ENCODE measurements at places on chromosomes 13 and 19.

DNA sequence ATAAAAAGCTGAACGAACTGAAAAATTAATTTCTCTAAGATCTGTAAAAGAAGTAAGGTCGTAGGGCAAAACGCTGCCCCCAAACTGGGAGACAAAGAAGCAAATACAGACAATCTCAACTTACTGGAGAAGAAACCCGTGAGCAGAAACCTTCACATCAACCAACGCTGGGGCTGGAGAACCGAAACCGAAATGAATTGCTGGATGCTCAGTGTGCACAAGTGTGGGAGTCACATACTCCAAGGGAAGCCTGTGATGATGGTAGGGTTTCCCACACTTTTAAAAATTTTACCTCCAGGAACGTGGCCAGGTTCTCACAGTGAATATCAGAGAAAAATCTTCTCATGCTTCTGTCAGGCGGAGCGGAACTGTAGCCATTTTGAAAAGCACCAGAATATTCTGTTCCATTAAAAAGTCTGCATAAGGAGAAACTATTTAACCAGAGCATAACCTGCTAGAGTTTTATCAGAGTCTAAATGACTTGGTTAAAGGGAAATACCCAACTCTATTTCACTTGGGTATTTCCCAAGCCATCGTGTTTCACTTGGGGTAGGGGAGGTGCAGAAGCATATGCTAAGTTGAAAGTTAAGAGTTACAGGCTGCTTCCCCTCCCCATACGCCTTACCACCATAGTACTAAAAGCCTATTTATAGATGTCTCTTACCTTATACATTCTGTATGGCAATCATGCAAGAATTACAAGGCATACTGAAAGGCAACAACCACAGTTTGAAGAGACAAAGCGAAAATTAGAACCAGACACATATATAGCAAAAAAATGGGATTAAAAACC, 110.5 kb upstream of the SLITRK1 start:
- DNase-seq = no peak

DNA sequence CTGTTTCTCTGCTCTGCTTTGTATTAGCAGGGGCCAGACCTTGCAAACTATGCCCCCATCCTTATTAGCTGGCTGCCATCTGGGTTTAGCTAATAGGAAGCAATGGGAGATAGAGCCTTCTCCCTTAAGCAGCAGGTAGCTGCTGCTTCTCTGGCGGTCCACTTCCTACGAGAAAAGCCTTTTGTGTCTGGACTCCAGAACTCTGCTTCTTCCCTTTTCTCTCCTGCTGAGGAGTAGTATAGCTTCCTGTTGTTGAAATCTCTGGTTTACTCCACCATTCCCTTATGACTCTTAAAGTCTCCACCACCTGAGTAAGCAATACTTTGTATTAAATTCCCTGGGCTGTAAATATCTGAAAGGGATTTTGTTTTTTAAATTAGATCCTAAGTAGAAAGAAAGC, 147.1 kb downstream of the DNAJC15 start:
- no peak for DNase-seq

GRCh38 chr13:105863300-105863920, 672.1 kb downstream of the EFNB2 start:
- DNase-seq = no peak

GRCh38 chr19:4730740-4731171, 7.1 kb upstream of the DPP9 start:
- peak; percentile 63 for DNase-seq

DNA sequence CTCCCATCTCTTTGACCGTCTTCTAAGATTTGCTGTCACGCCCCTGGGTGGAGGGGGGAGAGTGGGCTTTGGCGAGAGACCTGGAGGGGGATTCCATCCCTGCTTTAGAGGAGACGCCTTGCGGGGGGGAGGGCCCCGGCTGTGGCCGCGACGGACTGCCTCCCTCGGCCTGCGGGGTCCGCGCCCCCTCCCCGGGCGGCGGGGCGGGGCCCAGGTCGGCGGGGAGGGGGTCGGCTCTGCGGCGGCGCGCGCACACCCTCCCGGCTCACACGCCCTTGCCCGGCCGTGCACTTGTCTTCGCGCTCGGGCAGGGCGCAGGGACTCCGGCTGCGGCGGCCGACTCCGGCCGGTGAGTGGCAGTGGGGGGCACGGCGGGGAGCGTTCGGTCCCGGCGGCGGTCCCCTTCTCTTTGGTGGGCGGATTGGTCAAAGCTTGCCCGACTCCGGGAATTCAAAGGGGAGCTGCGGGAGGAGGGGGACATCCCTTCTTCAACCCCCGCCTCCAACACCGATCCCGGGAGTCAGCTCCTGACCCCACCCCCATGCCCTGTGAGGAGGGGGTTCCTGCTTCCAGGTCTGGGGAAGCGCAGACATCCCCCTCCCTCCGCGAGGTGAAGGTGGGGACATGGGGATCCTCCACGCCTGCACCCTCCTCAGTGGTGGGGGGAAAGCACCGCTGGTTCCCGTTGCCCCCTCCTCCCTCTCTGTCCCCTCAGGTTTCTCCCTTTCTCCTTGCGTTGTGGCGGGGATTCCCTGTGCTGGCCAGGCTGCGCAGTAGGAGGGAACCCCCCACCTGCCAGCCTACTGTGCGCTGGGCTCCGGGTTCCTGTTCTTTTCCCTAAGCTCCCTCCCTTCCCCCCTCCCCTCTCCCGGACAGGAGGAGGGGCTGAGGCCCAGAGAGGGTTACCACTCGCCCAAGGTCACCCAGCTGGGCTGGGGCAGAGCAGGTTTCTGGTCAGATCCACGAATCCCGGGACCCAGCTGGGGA, 14.6 kb upstream of the KCNN1 start:
- DNase-seq = no peak

DNA sequence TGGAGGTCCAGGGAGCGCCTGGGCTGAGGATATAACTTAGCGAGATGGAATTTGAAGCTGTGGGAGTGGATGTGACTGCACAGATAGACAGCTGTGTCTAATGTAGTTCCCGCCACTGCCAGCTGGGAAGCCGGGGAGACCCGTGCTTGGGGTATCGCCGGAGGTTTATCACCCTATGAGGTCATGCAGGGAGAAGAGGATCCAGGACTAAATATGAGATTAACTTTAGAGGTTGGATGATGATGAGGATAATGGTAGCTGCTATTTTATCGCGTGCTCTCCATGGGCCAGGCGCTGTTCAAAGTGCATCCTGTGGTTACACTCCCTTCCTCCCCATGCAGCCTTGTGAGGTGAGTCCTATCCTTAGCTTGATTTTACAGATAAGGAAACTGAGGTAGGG, 19.9 kb downstream of the SSC5D start:
- DNase-seq = no peak

DNA sequence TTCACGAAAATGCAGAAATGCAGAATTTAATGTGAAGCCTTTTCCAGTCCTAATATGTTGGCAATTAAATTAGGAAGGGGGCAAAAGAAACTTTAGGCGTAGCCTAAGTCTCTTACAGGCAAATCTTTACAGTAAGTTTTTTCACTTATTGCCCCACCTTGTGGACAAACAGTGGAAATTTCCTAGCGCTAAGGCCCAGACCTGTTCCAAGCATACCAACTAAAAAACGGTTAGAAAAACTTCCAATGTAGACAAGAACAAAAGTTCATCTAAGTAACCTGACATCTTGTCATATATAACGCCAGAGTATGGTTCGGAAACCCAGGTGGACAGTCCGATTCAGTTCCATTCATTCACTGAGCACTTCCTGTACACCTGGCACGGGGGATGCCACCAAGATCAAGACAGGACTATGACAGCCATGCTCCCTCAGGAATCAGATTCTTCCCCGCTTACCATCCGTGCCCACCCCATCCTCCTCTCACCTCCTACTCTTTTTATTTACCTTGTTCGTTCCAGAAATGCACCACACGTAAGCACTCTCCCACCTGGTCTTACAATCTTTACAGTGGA, 4.9 kb downstream of the ZAR1L start:
- DNase-seq = no peak

DNA sequence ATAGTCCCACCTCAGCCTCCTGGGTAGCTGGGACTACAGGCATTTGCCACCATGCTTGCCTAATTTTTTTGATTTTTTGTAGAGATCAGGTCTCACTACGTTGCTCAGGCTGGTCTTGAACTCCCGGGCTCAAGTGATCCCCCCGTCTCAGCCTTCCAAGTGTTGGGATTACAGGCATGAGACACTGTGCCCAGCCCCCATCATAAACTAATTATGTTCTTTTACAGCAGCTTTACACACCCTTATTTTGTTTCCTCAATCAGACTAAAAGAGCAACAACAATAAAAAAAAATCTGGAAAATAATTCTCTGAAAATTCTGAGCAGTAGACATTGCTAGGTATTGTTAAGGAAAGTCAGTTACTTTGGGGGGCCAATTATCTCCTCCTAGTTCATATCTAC, 35.7 kb downstream of the STARD13 start:
- DNase-seq = no peak

DNA sequence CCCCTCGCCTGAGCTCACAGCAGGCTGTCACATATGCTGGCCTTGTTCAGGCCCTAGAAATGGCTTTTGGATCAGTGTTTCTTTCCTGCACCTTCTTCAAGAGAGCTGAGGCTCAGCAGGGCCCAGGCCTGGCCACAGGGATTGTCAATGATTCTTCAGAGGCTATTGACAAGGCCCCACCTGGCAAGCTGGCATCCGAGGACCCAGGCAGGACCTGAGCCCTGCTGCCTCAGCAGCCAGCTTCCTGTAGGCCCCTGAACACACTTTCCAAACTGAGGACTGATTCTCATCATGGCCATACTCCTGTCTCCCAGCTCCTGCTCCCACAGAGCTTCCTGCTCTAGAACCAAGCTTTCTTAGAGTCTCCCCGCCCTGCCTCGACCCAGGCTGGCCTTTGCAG, 136.8 kb downstream of the UQCRFS1 start:
- DNase-seq = no peak

DNA sequence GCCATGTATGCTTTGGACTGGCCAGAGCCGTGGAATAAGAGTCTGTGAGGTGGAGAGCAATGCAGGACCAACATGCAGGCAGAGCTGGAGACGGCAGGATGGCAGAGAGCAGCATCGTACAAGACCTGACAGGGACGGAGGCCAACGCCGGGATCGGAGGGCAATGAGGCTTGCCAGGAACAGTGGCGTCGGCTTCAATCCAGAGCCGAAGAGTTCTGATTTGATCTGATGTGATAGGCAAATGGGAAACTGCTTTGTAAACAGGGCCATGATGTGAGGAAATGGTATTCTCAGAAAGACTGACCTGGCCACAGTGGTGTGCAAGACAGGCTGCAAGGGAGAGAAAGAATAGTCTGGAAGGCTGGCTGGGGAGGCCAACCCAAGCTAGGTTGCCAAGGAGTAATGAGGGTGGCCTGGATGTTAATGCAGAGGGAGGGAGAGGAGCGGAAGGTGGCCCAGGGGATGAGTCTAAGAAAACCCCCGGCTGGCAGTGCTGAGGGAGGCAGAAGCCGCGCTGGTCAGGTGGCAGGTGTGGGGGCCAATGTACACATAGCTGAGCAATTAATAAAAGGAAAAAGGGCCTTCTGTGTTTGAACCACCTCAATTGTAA, 26.7 kb downstream of the RCBTB2 start:
- no peak for DNase-seq

DNA sequence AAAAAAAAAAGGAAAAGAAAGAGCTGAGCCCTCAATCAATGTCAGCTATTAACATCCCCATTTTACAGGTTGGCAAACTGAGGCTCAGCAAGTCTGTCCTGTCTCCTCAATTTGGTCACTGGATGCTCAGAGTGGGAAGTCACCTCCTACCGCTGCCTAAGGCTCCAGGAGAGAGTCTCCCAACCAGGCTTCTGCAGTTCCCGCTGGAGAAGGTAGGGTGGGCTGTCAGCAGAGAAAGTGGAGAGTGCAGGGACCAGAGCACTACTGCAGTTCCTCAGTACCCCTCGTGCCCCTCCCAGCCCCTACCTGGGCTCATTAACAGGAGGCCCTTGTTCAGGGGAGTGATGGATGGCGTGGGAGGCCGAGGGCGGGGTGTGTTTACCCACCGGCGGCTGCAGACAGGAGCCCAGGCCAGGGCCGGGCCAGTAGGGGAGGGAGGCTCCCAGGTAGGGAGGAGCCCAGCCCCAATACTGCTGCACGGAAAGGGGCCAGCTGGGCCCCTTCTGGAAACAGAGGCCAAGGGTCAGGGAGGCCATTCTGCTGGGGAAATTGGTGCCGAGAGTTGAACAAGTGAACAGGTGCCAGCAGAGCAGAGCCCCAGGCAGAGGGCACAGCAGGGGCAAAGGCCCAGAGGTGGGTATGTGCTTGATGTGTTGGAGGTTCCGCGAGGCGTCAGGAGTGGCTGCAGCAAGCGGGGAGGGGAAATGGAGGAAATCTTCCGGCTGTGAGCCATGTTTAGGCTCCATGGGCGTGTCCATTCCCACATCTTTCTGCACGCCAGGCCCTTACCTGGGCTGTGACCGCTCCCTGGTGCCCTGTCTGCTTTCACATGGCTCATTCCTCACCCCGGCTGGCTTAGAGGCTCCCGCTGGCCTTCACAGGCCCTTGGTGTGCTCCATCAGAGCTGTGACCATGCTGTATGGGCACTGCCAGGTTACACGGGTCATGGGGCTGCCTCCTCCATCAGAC, 7.6 kb upstream of the COMP start:
- no peak for DNase-seq

DNA sequence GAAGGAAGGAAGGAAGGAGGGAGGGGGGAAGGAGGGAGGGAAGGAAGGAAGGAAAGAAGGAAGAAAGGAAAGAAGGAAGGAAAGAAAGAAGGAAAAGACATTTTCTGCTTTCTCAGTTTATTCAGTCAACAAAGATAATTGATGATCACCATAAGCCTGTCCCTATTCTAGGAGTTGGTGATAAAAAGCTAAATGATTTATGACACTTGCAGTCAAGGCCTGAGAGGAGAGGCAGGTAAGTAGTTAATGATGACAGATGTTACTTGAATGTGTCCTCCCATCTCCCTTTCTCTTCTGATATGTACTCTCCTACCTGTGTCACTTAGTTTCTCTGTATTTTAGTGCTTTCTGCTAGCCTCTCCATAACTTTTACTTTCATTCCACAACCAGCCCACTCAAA, 141.3 kb downstream of the SLITRK6 start:
- no peak for DNase-seq

All from activated CD4-positive, alpha-beta T cell treated with anti-CD3 and anti-CD28 coated beads for 24 hours (primary cell).